T47D (cell line): ENCODE measurements at places on chromosomes 2 and 18.

DNA sequence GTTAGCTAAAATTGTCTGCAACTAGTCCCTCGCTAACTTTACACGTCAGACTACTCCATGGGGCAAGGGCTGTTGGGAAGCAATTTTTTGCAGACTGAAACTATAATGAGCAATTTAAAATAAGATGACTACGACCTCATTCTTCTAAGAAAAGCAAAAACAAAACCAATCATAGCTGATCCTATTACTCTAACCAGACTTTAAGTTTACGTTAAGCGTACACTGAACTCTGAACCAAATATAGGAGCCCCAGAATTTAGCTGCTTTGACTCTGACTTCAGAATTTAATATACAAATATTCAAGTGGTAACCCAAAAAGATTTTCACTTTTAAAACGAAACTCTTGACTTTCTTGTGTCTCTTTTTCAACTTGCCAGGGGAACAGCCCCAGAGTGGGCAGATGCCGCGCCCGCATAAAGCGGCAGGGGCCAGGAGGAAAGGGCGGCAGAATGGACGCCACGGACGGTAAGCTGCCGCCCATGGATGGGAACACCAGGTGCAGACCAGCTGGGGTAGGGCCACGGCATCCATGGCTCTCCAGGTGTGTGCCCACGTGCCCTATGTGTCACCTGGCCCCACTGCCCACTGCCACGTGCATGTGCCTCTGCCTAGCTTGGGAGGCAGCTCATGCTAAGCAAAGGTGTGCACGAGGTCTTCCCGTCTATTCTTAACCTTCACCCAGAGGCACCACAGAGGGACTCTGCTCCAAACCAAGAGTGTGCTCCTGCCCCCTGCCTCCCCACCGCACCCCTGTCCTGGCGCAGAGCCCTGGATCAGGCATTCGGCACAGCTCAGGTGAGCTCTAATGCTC, 217.6 kb downstream of the HDAC4 start:
- DNase-seq = no peak

GRCh38 chr2:2324119-2324518, 7.0 kb downstream of the MYT1L start:
- DNase-seq = no peak

- DNase-seq = no peak
Observed at GRCh38 chr2:171102802-171103201, 57.9 kb downstream of the TLK1 start.

DNA sequence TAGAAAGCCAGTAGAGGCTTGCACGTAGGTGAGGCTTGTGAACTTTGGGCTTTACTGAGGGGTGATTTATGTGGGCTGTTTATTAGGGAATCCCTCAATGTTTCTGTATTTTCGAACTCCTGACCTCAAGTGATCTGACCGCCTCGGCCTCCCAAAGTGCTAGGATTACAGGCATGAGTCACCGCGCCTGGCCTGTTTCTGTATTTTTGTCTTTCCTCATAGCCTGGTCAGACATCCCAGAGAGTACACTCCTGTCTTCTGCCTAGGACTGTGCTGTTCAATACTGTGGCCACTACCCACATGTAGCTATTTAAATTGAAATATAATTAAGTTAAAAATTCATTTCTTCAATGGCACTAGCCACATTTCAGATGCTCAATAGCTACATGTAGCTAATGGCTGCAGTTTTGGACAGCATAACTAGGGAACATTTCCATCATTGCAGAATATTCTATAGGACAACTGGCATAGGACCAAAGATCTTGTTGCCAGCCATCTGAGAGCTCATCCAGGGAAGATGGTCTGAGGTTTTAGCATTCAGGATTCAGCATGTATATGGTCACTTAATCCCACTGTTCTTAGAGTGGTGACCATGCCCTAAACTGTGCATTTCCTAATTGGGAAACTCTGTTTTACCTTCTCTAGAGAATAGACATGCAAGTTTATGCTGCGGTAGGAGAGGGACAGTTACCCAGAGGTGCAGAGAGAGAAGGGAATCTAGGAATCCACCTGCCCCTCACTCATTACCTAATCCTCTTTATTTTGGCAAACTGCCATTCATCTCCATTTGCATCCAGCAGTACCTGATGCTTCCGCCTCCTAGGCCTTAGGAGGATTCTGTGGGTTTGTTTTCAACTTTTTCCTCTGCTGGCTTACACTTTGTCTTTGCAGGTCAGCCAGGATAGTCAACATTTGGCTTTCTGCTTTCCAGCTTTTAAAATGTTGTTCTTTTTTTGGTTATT, 64.4 kb downstream of the LCLAT1 start:
- no peak for DNase-seq

- no peak for DNase-seq
Observed at GRCh38 chr18:37668971-37669747, 103.6 kb upstream of the CELF4 start.

DNA sequence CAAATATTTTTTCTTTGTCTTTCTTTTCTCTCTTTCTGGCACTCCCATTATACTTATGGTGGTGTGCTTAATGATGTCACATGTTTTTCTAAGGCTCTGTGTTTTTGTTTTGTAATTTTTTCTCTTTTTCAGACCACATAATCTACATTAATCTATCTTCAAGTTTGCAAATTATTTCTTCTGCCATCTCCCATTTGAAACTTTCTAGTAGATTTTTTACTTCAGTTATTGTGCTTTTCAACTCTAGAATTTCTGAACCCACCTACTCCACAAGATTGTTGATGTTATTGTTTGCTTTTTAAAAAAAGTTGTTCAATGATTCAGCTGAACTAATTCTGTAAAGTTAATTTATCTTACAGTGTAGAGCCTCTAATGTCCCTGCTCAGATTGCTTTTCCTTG, 121.4 kb downstream of the SCN3A start:
- no peak for DNase-seq

DNA sequence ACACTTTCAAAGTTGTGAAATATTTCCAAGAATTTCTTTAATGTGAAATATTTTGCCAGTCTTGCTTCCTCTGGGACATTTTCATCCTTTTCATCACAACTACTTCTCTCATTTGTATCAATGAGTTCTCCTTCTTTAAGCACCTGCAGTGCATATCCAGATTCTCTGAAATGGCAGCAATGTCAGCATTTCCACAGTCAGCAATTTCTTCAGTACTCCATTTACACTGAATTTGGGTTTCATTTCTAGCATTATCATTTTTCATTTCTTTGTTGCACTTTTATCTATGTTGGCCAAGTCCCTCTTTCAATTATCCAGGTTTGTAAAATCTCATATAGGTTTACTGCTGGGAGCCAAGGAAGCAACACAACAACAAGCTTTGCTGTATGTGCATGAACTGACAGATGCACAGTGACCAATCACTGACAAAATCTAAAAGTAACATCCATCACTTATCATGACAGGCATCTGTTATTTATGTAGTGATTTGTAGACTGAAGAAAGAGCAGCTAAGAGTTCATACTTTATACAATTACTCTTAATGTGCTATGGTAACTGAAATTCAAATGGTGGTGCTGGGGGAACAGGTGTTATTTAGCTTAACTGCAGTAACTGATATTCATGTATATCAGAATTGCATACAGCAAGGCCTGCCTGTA, 43.9 kb downstream of the SS18 start:
- DNase-seq = no peak

DNA sequence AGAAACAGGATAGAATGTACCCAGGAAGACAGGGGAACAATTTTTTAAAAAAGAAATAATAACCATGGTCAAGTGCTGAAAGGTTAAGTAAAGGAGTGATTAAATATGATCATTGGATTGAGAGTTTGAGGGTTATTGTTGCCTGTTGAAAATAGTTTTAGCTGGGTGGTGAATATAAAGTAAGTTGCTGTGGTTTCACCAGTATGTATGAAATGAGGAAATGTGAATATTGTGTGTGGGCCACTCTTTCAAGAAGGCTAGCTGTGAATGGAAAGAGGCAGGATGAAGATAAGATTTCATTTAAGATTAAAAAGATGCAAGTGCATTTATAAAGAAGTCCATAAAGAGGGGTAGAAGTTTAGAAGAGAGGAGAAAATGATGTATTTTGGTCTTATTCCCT, 53.8 kb downstream of the GULP1 start:
- no peak for DNase-seq

DNA sequence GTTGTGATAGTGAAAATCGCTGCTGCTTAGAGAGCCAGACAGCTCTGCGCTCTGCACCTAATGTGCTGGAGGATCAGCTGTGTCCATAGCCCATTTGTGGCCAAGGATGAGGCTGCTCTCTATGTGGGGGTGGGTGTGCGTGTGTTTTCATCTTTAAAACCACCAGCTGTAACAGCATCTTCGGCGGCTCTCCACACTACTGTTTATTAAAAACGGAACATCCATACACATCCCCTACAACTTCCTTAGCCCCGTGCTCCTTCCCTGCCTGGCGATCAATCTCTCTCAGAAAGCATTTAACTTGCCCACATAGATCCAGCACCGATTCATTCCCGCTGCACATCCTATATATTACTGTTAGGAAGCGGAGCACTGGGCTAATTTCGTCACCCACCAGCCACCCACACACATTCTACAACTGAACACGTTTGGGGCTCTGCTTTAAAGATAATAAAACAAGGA, 1.6 kb downstream of the CELF4 start:
- DNase-seq = no peak

GRCh38 chr18:5628512-5629255, 84.9 kb upstream of the EPB41L3 start:
- DNase-seq = no peak

GRCh38 chr18:79926306-79926705, 25.1 kb downstream of the SLC66A2 start:
- no peak for DNase-seq

- DNase-seq = no peak
Observed at GRCh38 chr2:36352701-36353100, 2.9 kb upstream of the CRIM1 start.

DNA sequence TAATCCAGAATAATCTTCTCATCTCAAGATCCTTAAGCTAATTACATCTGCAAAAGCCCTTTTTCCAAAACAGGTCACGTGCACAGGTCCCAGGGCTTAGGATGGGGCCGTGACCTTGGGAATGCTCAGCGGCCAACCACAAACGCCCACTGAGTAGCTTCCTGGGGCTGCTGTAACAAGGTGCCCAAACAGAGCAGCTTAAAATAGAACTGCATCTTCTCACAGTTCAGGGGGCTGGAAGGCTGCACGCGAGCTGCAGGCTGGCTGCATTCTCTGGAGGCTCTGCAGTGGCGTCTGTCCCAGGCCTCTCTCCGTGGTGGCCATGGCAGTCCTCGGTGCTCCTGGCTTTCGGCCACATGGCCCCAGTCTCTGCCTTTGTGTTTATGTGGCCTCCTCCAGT, 31.9 kb downstream of the ADI1 start:
- DNase-seq = no peak

DNA sequence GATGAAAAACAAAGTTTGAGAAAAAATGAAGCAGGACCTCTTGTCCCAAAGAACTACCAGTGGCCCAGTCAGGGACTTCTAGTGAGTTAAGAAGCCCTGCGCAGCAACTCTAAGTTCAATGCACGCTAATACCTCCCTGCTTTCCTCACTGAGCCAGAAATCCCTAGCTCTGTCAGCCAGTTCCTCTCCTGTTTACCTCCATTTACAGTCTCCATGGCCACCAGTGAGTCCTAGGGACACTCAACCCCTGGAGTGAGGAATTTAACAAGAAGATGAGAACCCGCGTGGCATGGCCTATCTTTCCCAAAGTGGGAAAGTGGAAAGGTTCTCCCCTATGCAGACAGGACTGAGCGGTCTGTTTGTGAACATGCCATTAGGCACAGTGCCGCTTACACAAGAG, 31.0 kb downstream of the MRPL33 start:
- DNase-seq = no peak

DNA sequence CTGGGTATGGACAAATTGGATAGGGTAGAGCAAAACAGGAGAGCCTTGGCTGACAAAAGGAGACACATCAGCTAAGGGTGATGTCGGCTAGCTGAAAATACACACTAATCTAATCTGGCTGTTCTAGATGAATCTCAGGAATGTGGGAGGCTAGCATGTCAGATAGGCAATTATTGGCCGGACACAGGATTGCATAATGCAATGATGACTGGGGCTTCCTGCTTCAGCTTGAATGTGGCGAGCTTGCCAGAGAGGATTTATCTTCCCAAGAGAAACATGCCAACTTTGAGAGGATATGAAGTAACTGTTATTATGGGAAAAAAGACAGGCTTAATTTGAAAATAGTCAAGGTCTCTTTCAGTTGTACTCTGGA, 102.4 kb downstream of the TRIB2 start:
- DNase-seq = no peak

- DNase-seq = no peak
Observed at GRCh38 chr18:678482-679182, 21.2 kb downstream of the TYMS start.

DNA sequence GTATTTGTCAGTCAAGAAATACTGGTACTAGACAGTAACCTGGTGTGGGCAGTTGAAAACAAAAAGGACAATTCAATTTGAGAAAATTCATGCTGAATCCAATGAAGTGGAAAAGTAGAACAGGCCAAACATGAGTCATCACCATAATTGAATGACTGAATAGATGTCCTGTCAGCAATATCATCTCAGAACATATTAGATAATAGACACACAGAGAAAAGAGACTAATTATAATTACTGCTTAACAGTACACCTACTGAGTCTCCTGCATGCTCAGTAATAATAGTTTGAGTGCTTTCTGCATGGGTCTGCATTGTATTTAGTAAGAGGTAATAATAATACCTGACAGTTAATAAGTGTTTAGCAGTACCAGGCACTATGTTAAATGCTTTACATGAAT, 138.6 kb upstream of the ZC3H15 start:
- no peak for DNase-seq

GRCh38 chr2:162072976-162073887, 783 bp downstream of the DPP4 start:
- DNase-seq = no peak

DNA sequence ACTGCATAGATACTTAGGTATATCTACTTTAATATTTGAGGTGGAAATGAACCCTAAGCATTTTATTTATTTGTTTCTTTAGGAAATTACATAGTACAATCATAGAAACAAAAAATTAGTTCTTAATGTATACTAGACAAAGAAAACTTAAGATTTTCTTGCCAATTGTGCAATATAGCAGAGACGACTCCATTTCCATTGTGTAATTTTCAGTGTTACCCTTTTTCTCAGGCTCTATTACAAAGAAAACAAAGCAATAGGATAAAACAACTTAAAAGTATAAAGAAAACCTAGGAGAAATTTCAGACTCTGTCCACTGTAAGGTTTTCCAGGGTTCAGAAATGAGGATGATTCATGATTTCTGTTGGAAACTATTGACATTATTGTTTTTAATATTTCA, 89.0 kb upstream of the SERTAD2 start:
- DNase-seq = no peak

DNA sequence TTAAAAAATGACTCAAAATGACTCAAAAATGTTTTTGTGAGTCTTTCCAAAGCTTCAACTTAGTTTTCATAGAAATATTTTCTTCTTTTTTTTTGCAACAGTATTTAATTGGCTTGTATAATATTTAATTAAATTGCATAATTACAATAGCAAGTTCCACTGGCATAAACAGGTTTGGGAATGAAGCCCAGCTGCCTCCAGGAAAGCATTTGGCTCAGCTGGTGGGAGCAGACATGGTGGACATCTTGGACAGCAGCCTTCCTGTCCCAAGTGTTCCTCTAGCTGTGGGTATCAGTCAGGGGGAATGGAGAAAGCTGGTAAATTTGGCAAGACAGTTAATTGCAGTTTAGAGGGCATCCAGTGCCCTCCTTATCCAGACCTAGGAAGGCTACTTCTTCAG, 213.4 kb downstream of the ZBTB7C start:
- no peak for DNase-seq

- DNase-seq = no peak
Observed at GRCh38 chr2:169796441-169796840, 2.2 kb upstream of the SSB start.
